ENCODE measurements at places on chromosomes 2 and 18. TPM values are rescaled to one million over a fixed set of nuclear protein-coding genes. Genes with fewer than 3 reads are reported as not detected.
A peak's percentile ranks its signal among the peaks of the same experiment; 100 is the strongest.

DNA sequence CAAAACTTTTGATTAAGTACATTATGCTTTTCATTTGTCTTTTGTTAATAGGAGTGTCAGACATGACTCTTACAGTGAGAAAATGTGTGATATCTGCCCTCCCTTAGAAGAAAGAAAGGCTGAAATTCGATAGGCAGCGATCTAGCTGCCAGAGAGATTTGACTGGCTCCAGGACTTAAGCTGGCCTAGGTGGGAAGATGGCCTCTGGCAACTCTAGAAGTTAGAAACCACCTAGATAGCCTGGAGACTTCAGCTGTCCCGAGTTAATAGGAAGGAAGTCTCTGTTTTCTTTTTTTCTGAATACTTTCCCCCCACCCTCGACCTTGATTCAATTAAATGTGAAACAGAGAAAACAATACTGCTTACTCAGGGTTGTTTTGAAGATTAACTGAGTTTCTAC, 1194.7 kb upstream of the CRIM1 start:
- DNase-seq = no peak

DNA sequence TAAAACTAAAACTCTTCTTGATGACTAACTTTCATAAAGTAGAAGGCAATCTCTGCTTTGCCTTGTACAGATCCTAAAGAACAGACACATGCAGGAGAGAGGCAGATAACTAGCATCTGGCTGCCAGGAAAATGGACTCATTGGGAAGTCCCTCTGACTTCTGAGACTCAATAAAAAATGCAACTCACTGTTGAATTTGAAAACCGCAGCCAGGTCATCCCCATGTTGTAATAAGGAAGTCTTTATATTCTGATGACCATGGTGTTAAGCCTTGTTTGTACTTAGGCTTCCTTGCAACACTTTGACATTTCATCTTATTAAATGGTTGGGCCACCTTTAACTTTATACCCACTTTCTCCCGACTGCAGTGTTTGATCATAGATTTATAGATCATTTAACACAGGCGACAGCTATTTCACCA, 375.1 kb upstream of the KCNH7 start:
- no peak for DNase-seq

GRCh38 chr18:51437280-51438271, 240.1 kb upstream of the MEX3C start:
- no peak for DNase-seq

DNA sequence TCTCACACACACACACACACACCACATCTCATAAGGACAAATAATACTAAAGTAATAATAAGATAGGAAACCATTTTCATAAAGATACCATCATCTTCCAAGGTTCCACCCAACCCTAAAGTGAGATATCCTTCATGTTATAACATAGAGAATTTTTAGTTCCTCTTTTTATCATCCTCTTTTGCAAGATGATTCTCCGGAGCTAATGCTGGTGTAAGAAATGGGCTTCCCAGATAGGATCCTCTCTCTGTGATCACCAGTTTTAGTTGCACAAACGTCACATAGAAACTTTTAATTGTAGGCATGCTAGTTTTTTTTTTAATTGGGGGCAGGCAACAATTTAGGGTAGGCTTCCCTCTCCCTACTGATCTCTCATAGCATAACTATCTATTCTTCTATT, 49.6 kb downstream of the ARHGAP25 start:
- DNase-seq = no peak

DNA sequence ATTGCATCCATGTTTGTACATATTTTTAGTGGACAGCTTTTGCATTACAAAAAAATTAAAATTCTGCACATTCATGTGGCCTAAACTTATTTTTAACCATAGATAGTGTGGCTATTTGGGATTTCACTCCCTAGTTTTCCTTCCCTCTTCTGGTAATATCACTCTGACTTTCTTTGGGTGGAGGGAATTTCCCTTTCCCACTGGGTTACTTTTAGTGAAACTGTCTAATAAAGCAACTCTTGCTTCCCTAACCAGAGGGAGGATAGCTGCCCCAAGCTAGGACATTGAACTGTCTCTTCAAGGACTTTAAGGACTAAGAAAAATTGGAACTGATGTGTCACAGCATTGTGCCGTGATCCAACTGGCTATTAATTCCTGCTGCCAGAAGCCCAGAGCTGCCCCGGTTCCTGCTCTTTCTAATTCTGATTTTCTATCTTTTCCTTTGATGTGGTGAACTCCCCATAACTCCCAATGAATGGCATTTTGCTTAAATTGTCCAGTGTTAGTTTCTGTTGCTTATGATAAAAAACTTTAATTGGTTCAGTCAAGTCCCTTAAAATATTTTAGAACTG, 20.0 kb upstream of the EFR3B start:
- DNase-seq = no peak

- DNase-seq = no peak
Observed at GRCh38 chr18:55582325-55582724, 5.7 kb downstream of the TCF4 start.

- DNase-seq = no peak
Observed at GRCh38 chr2:106105151-106105922, 88.8 kb downstream of the UXS1 start.

DNA sequence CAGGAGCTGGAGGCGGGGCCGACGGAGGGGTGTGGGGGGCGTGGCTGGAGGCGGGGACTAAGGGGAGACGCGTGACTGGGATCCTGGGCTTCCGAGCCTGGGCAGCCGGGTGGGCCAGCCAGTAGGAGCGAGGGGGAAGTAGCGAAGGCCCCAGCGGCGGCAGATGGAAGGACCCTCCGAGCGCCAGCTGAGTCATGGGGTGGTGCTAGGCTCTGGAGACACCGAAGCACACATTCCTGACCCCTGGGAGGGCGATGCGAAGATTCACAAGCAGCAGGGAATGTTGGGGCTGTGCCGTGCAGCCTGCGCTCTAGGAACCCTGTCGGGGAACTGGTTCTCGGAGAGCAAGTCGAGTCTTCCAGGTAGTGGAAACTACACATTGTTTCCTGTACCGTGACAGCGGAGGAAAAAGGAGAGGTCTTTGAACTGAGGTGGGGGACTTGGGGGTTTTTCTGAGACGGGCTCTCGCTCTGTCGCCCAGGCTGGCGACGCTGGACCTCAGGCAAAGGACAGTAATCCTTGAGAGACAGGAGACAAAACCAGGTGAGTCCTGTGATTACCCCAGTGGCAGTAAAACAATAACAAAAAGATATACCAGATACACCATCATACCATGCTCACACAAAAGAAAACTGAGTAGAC, 650 bp upstream of the AFG3L2 start:
- DNase-seq = no peak

DNA sequence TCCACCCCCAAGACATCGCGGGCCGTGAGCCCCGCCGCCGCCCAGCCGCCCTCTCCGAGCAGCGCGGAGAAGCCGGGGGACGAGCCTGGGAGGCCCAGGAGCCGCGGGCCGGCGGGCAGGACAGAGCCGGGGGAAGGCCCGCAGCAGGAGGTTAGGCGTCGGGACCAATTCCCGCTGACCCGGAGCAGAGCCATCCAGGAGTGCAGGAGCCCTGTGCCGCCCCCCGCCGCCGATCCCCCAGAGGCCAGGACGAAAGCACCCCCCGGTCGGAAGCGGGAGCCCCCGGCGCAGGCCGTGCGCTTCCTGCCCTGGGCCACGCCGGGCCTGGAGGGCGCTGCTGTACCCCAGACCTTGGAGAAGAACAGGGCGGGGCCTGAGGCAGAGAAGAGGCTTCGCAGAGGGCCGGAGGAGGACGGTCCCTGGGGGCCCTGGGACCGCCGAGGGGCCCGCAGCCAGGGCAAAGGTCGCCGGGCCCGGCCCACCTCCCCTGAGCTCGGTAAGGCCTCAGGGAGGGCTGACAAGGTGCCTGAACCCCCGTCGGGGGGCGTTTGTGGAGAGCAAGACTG, 14.2 kb downstream of the SPEG start:
- no peak for DNase-seq

GRCh38 chr2:25041307-25041927, 459 bp upstream of the EFR3B start:
- DNase-seq = peak; percentile 61

DNA sequence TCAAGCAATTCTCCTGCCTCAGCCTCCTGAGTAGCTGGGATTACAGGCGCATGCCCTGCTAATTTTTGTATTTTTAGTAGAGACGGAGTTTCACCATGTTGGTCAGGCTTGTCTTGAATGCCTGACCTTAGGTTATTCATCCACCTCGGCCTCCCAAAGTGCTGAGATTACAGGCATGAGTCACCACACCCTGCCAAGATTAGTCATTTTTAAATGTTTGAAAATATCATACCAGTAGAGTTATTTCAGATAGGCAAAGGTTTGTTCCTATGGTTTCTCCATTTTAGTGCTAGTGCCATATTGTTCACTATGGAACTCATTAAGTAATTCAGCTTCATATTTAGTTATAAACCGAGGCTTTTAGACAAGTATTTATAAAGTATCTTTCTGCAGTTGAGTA, 52.3 kb downstream of the HIBCH start:
- DNase-seq = no peak

GRCh38 chr2:37616677-37617005, 54.8 kb downstream of the CDC42EP3 start:
- no peak for DNase-seq

DNA sequence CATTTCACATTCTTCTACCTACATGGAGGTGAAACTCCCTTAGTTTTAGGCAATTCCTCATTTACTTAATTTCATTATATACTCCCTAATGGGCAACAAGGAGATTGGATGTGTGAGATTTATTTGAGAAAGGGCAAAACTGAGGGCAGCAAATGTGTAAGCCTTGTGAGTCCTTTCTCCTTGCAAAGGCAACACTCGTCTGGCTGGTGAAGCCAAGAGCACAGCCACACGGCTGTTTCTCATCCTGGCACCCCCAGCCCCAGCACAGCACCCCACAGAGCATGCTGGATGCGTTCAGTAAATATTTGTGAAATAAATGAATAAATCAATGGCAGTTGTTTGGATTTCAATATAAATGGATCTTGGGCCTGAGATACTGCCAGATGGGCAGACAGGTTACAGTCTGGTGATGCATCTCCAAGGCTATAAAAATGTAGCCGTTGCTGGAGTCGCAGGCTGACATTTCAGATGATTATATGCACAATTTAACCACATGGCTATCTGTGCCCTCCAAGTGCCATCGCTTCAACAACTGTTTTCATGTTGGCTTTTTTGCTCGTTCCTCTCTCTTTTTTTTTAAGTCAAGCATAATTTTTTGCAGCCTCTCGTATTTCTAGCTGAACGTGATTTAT, 154.1 kb upstream of the REV1 start:
- DNase-seq = no peak

DNA sequence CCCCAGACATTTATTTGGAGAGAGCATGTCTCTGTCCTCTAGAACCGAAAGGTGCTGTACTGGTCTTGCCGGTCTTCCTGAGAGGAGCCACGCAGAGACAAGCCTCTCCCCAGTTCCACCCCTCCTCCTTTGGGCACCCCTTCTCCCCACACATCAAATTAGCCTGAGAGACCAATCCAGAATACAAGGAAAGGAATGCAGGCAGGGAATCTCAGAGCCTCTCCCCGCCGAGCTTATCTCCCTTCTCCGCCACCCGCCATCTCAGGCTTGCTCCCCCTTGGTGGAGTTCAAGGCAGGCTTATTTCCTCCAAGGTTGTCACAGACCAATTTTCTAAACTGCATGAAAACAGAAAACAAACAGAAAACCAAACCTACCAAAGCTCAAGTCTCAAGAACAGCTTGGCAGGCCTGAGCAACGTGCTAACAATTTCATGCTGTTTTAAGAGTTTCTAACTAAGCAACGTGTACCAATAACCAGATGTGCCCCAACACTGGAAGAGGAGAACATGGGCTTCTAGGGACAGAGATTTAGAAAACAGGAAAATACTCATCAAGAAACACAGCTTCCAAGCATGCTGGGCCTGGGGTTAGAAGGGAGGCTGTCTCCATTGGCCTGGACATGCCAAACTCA, 124.5 kb upstream of the PKDCC start:
- DNase-seq = no peak

DNA sequence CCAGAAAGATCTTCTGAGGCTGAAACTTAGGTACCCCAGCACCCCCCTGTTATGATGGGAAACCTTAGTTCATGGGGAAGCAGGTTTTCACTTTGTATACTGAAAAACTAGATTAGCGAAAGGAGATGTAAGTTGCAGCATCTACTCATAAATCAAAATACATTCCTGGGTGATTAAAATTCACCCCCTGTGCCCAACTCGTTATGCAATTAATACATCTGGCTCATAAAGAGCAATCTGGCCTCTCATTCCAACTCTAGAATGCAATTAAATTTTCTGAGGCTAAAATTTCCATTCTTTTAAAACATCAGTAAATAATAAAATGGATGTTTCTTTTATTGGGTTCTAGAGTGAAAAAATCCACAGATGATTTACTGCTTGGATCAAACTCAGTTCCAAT, 110.9 kb upstream of the BZW1 start:
- DNase-seq = no peak

DNA sequence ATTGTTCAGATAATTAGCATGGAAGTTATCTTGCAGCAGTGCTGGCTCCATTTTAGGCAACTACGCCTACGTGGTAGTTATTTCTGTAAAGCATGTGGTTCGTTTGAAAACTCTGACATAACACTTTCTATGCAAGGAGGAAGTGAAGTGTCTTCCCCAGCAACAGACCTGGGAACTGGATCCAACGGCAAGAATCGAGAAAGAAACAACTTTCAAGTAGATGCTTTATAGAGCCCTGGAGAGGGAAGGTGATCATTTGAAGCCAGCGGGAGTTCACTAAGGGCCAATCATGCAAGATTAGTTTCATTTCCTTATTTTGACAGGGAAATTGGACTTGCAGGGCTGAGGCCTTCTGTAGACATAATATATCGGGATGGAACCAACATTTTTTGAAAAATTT, 218.3 kb downstream of the ACKR3 start:
- no peak for DNase-seq

DNA sequence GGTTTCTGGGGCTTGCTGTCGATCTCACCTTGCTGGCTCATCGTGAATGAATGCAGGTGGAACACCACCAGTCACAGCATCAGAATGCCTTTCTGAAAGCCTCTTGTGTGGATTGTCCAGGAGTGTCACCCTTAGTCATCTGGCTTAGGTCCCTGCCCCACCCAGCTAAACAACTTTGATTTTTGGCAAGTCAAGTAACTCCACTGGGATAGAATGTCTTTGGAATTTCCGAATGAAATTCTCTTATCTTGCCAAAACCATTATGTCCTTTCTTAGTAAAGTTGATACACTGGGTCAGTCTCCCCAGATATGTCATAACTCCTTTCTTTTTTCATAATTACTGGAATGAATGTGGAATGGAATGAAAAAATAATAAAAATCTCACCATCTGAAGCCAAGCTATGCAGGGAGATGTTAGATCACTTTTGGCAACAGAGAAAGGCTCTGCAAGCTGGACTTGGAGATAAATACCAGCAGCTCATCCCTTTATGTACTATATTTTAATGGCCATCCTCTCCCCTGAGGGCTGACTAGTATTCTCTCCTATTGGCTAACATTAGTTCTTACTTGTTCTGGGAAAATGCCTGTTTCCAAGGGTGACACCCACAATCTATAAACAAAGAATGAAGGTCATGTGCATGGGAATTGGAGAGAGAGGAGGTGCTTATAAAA, 35.4 kb downstream of the INSIG2 start:
- peak; percentile 34 for DNase-seq

- DNase-seq = no peak
Observed at GRCh38 chr2:176018708-176019107, 16.6 kb upstream of the LNPK start.

The DQX1 gene
- not detected for total RNA-seq

The AMER3 gene
- not detected for total RNA-seq

The RAB6C gene
- total RNA-seq = 0.18 TPM

The TTC27 gene
- total RNA-seq = 12.3 TPM

The SCG2 gene
- total RNA-seq = 0.42 TPM

The ALPP gene
- not detected for total RNA-seq

The NDUFV2 gene
- total RNA-seq = 318 TPM

The ASPRV1 gene
- 1.3 TPM for total RNA-seq

The FZD7 gene
- total RNA-seq = 18.9 TPM

Measured in left cardiac atrium (tissue), 4 donors.